Activated naive CD4-positive, alpha-beta T cell (primary cell): ENCODE measurements at places on chromosomes 2 and 18.

GRCh38 chr2:127859712-127860085 is 1.7 kb upstream of the POLR2D start:
- DNase-seq = no peak

GRCh38 chr2:96148410-96149217 is 3.4 kb upstream of the DUSP2 start:
- DNase-seq = peak; percentile 91

- no peak for DNase-seq
These were observed 76.9 kb downstream of the TWIST2 start for GRCh38 chr2:238924796-238925195.

DNA sequence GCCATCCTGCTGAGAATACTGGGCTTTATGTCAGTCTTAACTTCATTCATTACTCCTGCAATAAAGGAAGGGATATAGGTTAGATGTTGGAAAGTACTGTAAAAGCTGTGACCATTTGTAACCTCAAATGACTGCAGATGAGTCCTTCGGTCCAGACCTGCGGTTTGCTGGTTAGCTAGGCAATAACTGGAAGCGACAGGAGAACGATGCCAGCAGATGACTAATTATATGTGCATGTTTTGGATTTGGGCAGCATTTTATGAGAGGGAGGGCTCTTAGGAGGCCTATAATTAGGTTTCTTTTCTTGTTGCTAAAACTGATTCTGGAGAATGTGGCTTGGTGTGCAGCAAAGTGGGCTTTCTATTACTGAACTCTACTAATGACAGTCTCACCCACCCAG is 205.6 kb downstream of the TMEM182 start:
- DNase-seq = no peak

DNA sequence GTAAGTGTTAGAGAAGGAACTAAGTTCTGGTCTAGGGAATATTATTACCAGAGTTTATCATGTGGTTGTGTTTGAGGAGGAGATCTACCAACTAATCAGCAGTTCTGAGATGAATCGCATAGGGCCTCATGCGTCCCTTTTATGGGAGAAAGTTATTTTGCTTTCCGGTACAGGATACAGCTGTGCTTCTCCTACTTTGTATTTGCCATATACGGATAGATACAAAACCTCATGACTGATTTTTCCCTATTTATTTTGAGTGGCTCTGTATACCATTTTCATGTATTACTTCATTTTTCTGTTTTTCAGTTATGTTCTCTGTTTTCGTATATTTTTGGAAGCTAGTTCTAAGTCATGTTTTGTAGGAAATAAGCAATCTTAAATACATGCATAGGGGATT is 66.8 kb downstream of the ACSL3 start:
- DNase-seq = no peak

DNA sequence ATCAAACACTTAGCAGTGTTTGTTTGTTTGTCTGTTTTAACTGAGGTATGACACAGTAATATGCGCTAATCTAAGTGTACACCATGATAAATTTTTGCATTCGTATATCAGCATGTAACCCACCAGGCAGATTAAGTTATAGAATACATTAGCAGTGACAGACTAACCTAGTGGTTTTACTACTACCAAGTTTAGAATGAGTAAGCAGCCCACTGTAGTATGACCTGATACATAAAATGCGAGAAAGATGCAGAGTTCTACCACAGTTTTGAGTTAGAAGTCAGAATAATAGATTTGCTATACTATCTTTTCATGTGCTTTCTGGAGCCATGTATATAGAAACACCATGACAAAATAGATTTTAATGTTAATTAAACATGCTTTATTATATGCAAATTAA is 19.1 kb upstream of the MAP4K4 start:
- DNase-seq = no peak

DNA sequence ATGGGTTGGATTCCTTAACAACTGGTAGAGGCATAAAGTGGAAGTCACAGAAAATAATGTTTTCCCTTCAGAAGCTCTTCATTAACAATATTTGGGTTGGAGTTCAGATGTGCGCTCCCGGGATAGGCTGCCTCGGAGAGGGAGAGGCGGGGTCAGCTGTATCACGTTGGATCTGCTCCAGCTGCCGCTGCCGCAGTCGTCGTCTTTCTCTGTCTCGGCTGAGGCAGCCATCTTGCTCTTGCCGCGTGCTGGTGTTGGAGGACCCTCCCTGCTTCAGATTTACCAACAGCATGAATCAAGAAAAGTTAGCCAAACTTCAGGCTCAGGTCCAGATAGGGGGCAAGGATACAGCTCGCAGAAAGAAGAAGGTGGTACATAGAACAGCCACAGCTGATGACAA is 35.1 kb downstream of the TANC1 start:
- no peak for DNase-seq

DNA sequence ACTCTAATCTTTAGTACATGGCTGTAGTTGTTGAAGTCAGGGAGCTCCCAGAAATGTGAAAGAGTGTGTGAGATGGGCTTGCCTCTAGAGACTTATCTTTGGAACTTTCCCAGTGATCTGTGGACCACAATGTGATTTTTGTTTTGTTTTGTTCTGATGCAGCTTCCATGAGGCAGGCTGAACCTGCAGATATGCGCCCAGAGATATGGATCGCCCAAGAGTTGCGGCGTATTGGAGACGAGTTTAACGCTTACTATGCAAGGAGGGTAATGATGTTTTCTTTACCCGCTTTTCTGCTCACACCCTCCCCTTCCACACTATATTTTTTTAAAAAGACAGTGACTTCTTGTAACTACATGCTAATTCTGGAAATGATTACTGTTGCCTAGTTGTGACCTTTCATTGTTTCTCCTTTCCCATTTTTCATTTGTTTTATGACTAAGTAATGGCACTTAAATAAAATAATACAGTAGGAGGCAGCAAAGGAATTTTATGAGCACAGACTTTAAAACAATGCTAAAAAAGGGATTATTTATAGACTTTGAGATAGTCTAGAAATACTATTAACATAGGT is 29.3 kb downstream of the BCL2L11 start:
- no peak for DNase-seq

DNA sequence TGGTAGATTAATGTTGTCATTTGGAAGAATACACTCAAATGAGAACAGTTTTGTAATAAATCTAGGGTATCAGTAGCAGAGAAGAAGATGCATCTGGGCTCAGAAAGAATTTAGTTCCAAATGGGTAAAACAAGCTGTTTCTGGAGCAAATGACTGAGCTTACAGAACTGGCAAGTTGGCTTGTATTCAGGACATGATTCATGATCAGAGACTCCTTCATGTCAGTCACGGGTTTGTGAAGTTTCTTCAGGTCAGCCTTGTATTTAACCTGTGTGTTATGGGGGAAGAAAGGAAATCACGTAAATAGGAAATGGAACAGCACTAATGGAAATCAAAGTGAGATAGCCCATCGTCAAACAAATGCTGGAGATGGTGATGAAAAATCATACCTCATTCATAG is 109.1 kb downstream of the RIF1 start:
- DNase-seq = no peak

DNA sequence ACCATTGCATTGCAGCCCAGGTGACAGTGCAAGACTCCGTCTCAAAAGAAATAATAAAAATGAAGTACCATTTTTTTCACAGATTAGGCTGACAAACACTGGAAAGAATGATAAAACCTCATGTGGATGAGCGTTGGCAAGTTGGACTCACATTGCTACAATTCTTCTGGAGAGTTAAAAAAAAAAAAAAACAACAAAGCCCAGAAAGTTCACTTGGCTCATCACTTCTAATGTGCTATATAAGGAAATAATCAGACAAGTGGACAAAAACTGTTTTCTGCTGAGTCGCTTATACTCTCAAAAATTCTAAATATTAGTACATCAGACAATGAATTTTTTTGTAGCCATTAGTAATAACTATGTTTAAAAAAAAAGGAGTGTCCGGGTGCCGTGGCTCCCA is 38.4 kb downstream of the PKP4 start:
- DNase-seq = no peak

- DNase-seq = no peak
These were observed 54.1 kb downstream of the EPB41L5 start for GRCh38 chr2:120066800-120067547.

GRCh38 chr2:36267194-36267593 is 88.4 kb upstream of the CRIM1 start:
- DNase-seq = no peak

DNA sequence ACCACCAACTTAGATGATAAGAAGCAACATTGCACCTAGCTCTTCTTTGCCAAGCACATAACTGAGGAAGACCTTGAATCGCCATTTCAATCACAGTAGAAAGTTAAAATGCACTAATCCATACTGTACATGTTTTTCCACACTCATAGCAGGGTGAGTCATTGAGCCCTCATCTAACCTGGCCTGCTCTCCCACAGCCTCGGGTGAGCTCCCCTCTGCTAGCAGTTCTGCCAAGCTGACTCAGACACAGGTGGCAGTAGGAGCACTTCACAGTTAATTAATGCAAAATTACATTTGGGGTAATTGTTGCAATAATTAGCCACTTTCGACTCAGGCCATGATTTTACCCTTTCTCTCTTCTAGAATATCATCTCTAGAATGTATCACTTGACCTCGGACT is 1632.8 kb upstream of the CELF4 start:
- no peak for DNase-seq

GRCh38 chr2:101290711-101291110 is 17.8 kb downstream of the RNF149 start:
- DNase-seq = no peak

DNA sequence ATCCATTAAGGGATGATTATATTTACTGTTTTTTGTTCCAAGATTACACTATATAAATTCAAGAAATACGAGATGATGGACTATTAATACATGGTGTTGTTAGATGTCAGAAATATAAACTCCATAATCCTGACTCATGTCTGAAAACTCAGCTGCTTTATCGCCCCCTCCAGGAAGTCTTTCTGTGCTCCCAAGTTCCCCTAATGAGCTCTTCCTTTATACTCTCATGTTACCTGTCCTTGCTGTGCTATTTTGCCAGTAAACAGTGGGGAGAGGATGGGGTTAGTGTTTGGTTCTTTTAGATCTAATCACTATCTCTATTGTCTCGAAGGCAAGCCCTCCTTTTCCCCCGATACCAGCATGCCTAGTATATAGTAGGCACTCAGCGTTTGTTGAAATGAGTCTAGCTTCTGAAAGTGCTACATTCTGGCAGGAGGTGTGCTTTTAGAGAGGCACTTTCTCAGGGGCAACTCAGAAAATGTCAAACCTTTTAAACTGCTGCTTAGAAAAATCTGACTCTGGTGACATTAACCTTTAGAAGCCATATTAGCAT is 21.4 kb upstream of the BARD1 start:
- no peak for DNase-seq

DNA sequence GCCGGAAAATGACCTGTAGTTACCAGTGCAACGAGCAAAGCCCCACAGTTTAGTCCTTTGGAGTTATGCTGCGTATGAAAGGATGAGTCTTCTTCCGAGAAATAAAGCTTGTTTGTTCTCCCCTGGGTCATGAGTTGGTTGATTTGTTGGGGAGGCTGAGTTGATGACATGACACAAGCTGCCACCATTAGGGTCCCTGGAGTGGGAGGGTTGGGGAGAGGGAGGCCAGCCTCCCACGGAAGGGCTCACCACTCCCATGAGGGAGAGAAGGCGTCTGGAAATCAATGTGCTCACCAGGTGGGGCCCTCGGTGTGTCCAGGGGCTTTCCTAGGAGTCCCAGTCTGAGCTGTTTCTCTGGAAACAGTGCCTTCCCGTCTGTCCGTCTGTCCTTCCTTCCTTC is 7.4 kb upstream of the DGKD start:
- DNase-seq = no peak

DNA sequence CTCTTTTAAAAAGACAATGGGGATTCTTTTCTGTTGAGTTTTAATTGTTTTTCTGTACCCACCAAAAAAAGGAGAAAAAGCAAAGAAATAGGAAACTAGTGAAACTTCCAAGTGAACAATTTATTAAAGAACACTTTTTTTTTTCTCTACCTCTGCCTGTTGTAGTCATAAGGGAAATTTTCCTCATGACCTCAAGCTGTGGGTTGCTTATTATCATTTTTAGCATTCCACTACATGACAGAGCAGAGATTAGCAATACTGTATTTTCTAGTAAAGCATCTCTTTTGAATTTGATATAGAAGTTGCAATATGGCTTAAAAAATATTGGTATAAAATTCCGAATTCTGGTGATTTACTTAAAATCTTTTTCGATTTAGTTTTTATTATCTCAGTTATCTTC is 87.9 kb upstream of the LRRTM1 start:
- no peak for DNase-seq

DNA sequence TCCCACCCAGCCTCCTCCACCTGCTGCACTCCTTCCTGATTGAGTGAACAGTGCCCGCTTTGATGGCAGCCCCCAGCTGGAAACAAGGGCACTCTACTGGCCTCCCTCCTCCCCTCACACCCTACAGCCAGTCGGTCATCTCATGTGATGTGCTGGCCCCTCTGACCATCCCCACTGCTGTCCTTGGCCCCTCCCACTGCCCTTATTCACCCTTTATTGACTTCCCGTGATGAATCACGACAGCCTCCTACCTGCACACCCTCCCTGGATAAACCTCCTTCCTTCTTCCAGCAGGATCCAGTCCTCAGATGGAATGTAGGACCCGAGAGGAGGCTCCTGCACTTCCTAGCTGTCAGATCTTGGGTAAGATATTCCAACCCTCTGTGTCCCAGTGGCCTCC is 186.5 kb upstream of the SH3BP4 start:
- DNase-seq = no peak

DNA sequence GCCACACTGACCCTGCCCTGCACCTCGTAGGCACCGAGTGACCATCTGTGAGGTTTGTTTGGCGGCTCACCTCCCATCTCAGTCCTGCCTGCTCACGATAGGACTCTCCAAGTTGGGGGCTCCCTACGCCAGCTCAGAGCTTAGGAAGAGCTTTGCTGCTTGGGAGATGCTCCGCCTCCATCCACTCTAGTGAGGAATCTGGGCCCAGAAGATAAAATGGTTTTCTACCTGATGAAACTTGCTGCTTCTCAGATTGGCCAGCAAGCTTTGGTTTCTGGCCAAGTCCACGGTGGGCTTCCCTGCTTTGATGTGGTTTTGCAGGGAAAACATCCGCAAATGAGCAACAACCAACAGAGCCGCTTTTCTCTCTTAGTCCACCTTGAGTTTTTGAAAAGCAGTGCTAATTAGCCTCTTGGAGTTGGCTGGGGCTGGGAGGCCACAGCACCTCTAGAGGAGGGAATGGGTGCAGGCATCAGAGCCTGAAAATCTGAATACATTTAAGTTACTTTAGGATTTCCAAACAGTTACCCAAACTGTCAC is 42.2 kb downstream of the THNSL2 start:
- DNase-seq = no peak

DNA sequence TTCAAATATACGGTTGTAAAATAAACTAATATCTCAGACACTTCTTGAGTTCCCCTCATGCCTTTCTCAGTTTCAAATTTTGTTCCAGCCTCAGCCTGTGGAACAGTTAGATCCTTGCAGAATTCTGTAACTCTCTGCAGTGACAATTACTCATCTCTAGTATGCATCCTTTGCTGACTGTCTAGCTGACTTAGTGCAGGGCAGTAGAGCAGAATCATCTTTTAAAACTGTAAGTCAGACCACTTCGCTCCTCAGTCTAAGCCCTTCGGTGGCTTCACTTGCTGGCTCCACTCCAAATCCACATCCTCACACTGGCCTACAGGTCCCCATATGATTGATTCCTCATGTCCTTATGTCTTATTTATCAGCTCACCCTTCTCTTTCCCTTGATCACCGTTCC is 164.1 kb upstream of the ZSWIM2 start:
- DNase-seq = no peak

- DNase-seq = no peak
These were observed 19.2 kb downstream of the TMEM185B start for GRCh38 chr2:120204022-120204405.
